ENCODE measurements at places on chromosomes 6 and 20.

DNA sequence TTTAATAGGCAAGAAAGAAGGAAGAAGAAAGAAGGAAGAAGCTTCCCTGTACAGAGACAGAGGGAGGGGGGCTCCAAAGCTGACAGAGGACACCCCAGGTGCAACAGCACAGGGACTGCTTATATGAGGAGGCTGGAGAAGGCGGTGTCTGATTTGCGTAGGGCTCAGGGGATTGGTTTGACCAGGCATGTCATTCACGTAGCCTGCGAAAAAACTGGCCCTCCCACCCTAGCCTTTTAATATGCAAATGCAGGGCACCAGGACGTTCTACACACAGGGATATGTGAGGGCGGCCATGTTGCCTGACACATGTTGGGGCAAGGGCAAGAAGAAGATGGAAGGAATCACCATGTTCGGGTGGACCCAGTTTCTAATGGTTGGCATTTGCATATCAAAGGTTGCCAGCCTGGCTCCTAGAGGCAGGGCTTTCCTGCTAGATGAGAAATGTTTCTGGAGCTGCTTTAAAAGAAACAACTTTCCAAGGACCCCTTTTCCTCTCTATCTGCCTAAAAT is 305.4 kb upstream of the CDYL start:
- DNase-seq, result no peak

DNA sequence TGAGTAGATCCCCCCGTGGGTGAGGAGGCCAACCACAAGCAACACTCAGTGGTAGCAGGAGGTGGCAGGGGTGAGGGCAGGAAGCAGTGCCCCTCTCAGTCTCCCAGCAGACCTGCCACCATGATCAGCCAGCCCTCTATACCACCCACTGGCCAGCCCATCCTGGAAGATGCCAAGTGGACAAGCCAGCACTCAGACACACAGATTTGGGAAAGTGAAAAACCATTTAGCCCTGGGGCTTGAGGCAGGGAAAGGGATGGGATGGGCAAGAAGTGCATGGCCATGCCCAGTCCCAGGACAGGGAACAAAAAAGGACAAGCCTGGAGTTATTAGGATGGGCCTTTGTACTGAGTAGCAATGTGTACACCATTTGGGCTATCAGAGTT is 76.9 kb downstream of the HFE start:
- no peak for DNase-seq

GRCh38 chr6:106334646-106335448 is 9.3 kb upstream of the ATG5 start:
- DNase-seq, result no peak

DNA sequence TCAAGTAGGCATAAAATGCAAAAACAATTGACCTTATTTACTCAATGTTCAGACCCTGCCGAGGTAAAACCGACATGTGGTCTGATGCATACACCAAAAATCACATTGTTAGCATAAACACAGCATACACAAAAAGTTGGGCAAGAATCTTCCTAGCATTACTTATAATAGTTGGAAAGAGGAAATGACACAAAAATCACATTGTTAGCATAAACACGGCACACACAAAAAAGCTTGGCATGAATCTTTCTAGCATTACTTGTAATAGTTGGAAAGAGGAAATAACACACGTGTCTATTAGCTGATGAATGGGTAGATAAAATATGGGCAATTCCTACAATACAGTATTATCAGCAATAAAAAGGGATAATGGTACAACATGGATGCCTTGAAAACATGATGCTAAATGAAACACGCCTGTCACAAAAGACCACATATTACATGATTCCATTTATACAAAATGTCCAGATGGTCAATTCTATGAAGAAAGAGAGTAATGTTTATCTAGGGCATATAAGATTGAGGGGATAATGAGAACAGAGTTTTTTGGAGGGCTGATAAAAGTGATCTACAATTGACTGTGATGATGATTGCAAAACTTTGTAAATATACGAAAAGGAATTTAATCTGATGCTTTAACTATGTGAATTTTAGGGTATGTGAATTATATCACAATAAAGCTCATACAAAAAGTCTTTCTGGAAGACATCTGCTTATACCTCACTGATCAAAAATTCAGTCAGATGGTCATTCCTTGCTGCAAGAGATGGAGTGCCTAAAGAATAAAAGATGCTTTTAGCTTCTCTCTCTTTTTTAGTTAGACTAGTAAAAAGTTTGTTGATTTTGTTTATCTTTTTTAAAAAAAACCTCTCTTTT is 1019.5 kb upstream of the CITED2 start:
- no peak for DNase-seq

DNA sequence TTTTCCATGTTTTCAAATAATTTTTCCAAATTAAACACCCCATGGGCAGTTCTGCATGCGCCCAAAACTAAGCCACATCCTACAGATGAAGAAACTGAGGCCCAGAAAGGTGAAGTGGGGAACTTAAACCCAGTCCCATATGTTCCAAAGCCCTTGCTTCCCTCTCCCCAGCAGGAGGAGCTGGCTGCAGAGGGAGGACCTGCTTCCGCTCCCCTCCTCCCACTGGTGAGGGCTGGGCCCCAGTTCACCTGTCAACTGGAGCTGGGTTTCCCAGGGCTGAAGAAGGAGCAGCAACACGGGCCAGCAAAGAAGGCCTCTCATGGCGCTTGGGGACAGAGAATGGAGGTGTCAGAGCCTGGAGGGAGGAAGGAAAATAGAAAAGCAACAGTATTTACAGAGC is 1.4 kb upstream of the RBPJL start:
- no peak for DNase-seq

DNA sequence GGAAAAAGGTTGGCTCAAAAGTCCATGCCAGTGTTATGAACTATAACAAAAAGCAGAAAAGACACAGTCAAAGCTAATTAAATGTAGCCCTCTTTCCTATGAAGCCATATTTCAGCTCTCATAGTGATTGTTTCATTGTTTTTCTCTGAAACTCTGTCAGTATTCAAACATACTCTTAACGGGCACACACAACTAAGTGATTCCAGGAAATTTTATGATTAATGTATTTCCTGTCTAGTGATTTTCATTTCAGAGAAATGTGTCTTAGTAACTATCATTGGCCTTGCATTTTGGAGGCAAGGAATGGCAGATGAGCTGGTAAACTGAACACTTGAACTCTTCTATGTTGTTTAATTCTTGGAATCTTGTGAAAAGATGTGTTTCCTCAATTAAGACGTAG is 68.0 kb downstream of the CLVS2 start:
- DNase-seq, result no peak

- DNase-seq, result no peak
Measured at GRCh38 chr6:166545156-166546034, 41.1 kb downstream of the RAMACL start.

- no peak for DNase-seq
Measured at GRCh38 chr6:47371139-47371869, 61.6 kb upstream of the TNFRSF21 start.

DNA sequence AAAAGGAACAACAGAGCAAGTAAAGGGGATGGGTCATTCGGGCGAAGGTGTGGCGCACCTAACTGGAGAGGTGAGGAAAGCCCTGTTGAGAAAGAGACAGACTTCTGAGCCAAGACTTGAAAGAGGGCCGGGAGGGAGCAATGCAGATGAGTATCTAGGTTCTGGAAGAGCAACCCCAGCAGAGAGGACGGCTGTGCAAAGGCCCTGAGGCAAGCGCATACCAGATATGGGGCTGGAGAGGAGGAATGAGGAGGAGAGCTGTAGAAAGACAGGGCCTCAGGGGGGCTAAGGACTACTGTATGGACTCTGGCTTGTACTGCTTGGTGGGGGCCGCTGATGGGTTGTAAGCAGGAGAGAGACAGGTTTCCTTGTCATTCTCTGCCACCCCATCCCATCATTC is 21.9 kb downstream of the TRERF1 start:
- no peak for DNase-seq

GRCh38 chr6:169163411-169163901 is 90.2 kb downstream of the THBS2 start:
- DNase-seq, result no peak

DNA sequence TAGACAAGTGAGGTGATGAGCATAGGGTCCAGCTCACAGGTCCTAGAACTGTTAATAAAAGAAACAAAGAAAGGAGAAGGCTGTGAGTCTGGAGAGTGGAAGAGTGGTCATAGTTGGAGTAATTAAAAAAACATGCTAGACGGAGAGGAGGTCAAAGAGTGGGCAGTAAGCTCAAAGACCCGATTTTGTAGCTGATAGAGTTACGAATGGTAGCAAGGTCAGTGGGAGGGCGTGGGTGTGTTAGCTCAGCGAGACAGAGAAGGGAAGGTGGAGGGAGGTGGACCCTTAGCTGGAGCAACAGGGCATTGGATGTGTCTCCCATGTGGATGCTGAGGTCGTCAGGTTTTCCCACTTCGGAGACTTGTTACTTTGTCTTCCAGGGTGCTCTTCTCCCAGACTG is 431.7 kb downstream of the CDH26 start:
- no peak for DNase-seq

- no peak for DNase-seq
Measured at GRCh38 chr6:161954077-161954476, 680.2 kb upstream of the AGPAT4 start.

- no peak for DNase-seq
Measured at GRCh38 chr6:166624275-166624674, 2.8 kb downstream of the RPS6KA2 start.

DNA sequence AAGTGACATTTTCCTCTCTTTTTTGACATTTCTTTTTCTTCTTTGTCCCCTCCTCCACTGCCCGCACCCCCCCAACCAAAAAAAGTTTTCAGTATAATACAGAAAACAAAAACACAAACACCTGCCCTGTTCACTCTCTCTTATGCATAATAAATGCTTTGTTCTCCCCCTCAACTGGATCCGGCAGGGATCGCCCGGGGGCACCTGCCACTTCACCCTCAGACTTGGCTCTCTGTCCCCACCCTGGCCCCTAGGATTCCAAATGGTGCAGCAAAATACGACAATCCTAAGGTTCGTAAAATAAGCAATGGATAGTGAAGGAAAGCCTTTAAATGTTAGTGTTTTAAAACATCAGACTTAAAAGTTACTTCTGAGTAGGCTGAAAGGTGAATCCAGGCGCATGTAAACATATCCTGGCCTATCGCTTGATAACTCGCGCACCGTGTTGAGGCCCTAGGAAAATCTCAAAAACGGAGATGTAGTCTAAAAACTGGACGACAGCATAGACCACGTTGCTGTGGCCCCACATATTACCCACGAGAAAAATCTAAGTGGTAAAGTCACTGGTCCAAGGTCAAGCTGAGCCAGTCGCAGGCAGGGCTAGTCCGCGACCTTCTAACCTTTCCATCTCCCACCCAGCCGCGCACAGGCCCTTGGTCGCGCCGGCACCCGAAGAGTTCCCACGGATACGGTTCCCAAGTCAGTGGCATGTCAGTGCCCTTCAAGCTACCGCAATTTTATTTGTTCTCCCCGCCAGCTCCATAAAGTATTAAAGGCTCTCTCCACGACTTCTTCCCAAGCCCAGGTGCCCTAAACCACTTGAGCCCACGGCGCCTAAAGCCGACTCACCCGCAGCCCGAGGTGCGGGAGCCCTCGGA is 130.8 kb downstream of the OGFRL1 start:
- DNase-seq, result no peak

DNA sequence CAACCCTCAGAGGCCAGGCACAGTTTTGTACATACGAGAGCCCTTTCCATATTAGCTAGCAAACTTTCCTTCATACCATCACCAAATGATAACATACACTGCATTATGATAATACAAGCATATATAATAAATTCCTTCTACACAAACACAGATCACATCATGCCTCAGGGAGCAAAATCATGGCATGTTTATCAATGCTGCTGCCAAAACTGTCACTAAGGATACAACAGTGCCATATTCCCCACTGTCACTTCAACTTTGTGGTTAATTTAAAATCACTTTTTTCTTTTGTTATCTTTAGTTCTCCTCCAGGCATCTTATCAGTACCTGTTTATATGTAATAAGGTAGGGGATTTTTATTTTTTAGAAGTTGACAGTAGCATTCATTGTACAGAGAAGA is 196.3 kb downstream of the EPM2A start:
- DNase-seq, result no peak

- no peak for DNase-seq
Measured at GRCh38 chr20:37901654-37902503, 1.0 kb upstream of the VSTM2L start.

- DNase-seq, result no peak
Measured at GRCh38 chr20:11761497-11761896, 156.2 kb upstream of the BTBD3 start.

- DNase-seq, result no peak
Measured at GRCh38 chr20:4065391-4065844, 50.1 kb upstream of the RNF24 start.

GRCh38 chr20:57947421-57948179 is 237.8 kb upstream of the PMEPA1 start:
- DNase-seq, result no peak

- DNase-seq, result no peak
Measured at GRCh38 chr6:113147544-113147943, 709.6 kb upstream of the MARCKS start.

GRCh38 chr6:144931172-144932035 is 646.3 kb downstream of the UTRN start:
- DNase-seq, result no peak

- no peak for DNase-seq
Measured at GRCh38 chr20:6674831-6675230, 92.7 kb upstream of the BMP2 start.

DNA sequence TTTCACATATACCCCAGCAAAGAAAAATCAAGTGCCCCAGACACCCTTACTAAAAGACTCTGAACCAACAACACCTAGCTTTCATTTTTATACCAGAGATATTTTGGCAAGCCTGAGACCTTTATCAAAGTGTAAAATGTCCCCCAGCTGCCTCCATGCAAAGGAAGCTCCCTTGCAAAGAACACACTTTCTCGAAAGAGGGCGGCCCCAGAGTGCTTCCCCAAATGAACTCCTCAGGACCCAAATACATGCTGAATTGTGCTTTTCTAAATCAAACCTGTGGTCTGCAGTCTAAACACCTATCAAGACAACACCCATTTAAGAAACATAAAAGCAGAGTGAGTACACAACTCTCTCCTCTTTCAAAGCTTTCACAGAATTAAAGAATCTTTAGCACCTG is 490 bp downstream of the IPCEF1 start:
- DNase-seq, result no peak

Measured in nucleus accumbens (tissue), 56 donors.